ENCODE measurements at places on chromosomes 6 and 20. TPM values are rescaled to one million over a fixed set of nuclear protein-coding genes. Genes with fewer than 3 reads are reported as not detected.

The CRIP3 gene
- total RNA-seq = not detected

The OR2J3 gene
- not detected for total RNA-seq

The GPR6 gene
- total RNA-seq = not detected

The SPATA25 gene
- 7.6 TPM for total RNA-seq

The GRIK2 gene
- total RNA-seq = 88.6 TPM

The WFDC2 gene
- total RNA-seq = 2.4 TPM

The CST7 gene
- 0.60 TPM for total RNA-seq

The LSM2 gene
- 21.4 TPM for total RNA-seq

The TCF15 gene
- 0.44 TPM for total RNA-seq

The SLC22A16 gene
- total RNA-seq = 0.82 TPM

The GSTA3 gene
- not detected for total RNA-seq

The LINC00237 gene
- 2.1 TPM for total RNA-seq

The CENPB gene
- total RNA-seq = 44.0 TPM

The SLC17A3 gene
- total RNA-seq = not detected

The CCR6 gene
- not detected for total RNA-seq

The OXT gene
- total RNA-seq = not detected

The PGM3 gene
- total RNA-seq = 135 TPM

The MUC22 gene
- 0.11 TPM for total RNA-seq

The BTNL2 gene
- not detected for total RNA-seq

The OLIG3 gene
- total RNA-seq = not detected

The MRAP2 gene
- 5.9 TPM for total RNA-seq

The COL11A2 gene
- 39.0 TPM for total RNA-seq

All from camera-type eye (tissue), 1 donor.